ENCODE measurements at places on chromosomes 12 and 14.

DNA sequence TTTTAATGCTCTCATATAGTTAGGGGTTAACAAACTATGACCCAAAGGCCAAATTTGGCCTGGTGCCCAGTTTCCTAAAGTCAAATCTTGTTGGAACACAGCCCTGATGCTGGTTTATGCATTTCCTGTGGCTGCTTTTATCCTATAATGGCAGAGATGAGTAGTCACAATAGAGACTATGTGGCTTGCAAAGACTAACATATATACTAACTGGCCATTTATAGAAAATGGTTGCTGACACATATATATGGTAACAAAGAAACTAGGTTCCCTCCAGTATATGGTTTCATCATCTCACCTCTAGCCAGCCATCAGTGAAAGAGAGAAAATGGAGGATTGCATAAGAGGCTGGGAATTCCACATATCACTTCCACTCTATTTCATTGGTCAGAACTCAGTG is 10.8 kb downstream of the NAV3 start:
- DNase-seq, result no peak

GRCh38 chr14:75191100-75191499 is 14.7 kb upstream of the TMED10 start:
- DNase-seq, result no peak

DNA sequence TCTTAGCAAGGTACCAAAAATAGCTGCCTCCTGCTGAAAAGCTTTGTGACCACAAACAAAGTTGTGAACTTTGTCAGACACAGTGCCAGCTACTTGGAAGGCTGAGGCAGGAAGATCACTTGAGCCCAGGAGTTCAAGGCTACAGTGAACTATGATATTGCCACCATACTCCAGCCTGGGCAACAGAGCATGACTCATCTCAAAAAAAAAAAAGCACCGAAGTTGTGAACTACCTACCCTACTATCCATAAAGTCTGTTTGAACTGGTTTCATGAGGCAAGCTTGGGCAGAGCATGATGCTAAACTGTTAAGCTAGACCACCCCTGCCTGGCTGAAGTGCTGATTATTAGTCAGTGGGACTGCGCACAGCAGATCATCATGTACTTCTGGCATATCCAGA is 75.5 kb downstream of the RAD52 start:
- no peak for DNase-seq

- no peak for DNase-seq
Observed at GRCh38 chr12:73514672-73515071, 1023.0 kb upstream of the ATXN7L3B start.

GRCh38 chr14:52026901-52027300 is 37.6 kb downstream of the RTRAF start:
- DNase-seq, result peak; percentile 67

GRCh38 chr12:11875414-11875935 is 195.3 kb upstream of the BCL2L14 start:
- DNase-seq, result no peak

DNA sequence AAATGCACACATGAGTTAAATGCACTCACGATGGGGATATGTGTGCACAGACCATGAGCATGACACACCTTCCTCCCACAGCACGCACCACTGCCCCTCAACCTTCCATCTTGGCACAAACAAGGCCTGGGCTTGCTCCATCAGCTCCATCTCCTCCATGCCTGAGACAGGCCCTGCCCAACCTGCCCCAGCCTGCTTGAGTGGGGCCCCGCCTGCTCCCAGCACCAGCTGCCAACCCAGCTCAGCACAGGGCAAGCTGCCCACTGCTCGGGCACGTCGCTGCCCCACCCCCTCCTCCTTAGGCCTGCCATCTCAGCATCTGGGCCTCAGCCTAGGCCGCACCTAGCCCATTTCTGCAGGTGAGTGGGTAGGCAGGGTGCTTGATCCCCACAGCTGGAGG is 27.6 kb upstream of the KRT78 start:
- no peak for DNase-seq

DNA sequence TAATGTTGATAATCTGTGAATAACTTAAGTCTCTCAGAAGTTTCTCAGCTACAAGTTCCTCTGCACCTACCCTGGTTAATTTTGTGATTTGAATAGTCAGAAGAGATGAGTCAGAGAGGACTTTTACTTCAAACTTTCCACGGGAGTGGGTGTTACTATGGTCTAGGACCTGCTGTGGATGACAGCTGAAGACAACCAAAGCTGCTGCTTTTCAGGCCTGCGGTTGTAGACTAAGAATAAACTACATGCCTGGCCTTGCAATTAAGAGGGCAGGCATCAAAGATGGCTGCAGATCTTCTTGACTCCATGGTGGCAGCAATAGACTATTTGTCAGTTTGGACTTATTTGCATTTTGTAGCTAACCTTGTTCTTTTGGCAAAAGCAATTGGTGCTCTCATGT is 227.1 kb upstream of the KRR1 start:
- DNase-seq, result no peak

GRCh38 chr12:19066475-19067001 is 63.0 kb upstream of the PLEKHA5 start:
- DNase-seq, result no peak

- no peak for DNase-seq
Observed at GRCh38 chr14:96051642-96052540, 12.7 kb downstream of the C14orf132 start.

DNA sequence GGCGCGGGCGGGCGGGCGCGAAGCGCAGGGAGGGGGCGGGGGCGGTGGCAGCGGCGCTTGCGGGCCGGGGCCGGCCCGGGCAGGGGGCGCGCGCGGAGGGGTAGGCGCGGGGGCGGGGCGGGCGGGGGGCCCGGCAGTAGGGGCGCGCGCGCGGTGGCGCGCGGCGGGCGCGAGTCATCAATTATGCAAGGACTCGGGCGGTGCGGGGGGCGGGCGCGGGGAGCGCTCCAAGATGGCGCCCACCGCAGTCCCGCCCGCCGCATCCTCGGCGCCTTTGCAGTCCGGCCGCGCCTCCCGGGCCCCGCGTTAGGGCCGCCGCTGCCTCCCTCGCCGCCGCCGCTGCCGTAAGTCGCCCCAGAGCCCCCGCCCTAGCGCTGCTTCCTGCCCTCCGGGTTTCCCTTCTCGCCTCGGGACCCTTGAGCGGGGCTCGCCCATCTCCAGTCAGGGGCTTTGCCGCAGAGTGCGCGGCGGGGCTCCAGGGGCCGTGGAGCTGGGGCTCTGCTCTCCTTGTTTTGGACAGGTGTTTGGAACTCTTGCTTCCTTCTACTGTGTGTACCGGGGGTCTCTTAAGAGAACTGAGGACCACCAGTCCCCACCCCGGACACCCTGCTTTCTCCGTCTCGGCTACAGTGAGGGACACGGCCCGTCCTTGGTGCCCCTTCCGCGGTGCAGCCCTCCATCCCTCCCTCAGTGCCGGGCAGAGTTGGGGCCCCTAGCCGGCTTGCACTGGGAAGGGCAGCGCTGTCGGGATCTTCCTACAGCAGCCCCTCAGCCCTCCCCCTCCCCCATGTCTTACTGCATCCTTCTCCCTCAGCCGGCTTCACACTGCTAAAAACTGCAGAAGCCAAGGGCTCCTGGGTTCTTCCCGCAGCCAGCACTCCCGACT is at the start of gene SCN8A:
TSS of gene SCN8A (plus strand) at position 218 of the 886 bp plus-strand sequence. CDS start 71,585 bp downstream, outside the sequence.
- peak; percentile 23 for DNase-seq

DNA sequence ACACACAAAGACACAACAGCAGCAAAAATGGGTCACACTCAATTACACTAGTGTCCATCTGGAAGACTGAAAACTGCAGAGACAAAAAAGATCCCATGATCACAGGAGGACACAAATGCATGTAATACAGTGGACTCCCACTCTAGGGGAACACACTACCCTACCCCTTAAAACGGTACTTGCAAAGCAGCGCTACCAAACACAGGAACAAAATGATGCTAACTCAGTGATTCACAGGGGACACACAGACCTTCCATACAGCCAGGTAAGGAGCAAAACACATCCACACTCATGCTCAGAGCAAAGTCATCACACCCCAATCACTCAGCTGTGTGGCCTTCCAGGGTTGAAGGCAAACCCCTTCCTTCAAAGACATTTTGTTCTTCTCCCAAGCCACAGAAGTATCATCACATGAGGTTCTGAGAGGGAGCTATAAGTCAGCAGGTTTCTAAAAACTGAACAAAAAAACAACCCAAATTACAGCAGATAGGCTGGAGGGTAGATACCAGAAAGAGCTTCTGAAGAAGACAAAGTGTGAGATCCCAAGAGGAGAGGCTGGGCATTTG is 14.8 kb downstream of the SMUG1 start:
- no peak for DNase-seq

GRCh38 chr12:32106517-32107358 is at the start of gene BICD1:
Gene BICD1, plus strand, starts transcription at chr12:32106847. Its CDS starts 485 bp downstream, at chr12:32107332.
- peak; percentile 86 for DNase-seq

- DNase-seq, result no peak
Observed at GRCh38 chr12:105921872-105922669, 216.7 kb downstream of the NUAK1 start.

GRCh38 chr12:89709995-89710872 is 1.6 kb upstream of the ATP2B1 start:
- DNase-seq, result peak; percentile 77

GRCh38 chr12:4215229-4216186 is 58.1 kb upstream of the CCND2 start:
- DNase-seq, result peak; percentile 40

DNA sequence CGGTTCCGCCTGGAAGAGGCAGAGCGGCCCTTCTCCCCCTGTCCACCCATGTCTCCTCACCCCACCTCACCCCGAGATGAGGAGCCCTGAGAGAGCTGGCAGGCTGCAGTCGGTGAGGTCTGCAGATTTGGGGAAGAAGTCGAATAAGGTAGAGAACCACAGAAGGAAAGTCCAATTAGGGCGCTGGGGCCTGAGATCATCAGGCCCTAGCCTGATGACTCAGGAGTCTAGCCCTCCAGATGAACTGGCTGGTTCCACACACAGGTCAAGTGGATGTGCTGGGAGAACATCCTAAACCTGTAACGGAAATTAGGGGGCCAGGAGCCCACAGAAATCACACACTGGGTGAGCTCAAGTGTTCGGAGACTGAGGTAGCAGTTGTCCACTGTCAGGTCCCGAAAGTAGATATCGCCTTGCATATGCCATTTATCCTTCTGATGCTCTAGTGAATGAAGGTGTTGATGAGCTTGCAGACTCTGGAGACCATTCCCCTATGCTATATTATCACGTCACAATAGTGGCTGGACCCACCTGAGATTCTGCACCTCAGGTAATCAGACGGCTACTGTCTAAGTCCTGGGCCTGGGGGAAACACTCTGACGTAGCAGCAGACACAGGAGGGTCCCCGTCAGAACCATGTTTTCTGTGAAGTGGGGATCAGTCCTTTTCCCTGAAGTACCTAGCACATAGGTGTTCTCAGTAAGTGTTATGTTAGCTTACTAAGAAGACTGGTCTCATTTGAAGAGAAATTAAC is 886 bp upstream of the METTL17 start:
- no peak for DNase-seq

GRCh38 chr14:62776300-62776699 is 269.0 kb downstream of the KCNH5 start:
- no peak for DNase-seq

GRCh38 chr14:103699901-103700752 is 15.1 kb downstream of the XRCC3 start:
- peak; percentile 35 for DNase-seq

GRCh38 chr14:54893151-54893760 is 9.4 kb downstream of the GCH1 start:
- DNase-seq, result no peak

Measured in anterior cingulate cortex (tissue), 58 donors.